ENCODE measurements at places on chromosomes 16 and 17. TPM values are rescaled to one million over a fixed set of nuclear protein-coding genes. Genes with fewer than 3 reads are reported as not detected.
A peak's percentile ranks its signal among the peaks of the same experiment; 100 is the strongest.

- peaks cover 28% of the 10 kb centered on the region for H3K36me3 ChIP-seq
- H3K4me3 ChIP-seq: no peak overlapping the region
- peak; percentile 84 for DNase-seq
- H3K27ac ChIP-seq: no peak overlapping the region
Observed at GRCh38 chr16:4506450-4506849, 30.3 kb downstream of the HMOX2 start.

DNA sequence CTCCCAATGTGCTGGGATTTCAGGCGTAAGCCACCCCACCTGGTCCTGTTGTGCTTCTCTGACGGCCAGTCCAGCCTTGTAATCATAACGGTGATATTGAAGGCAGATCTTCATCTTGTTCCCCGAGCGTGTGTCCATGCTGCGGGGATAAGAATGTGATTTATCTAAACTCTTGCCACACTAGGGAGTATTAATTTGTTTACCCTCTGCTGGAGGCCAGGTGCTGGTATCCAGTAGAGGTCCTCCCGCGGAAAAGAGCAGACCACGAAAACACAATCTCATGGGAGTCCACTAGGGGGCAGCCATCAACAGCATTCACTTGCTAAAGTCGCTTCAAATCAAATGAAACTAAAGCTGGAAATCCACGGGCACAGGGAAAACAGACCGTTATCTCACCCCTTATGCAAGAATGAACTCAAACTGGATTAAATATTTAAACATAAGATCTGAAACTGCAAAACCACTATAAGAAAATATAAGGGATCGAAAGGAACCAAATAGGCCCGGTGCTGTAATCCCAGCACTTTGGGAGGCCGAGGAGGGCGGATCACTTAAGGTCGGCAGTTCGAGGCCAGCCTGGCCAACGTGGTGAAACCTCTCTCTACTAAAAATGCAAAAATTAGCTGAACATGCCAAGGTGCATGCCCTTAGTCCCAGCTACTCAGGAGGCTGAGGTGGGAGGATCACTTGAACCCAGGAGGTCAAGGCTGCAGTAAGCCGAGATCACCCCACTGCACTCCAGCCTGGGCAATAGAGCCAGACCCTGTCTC, 22.3 kb upstream of the RBBP6 start:
- no peak overlapping the region for H3K27ac ChIP-seq
- DNase-seq: peak; percentile 90
- H3K27me3 ChIP-seq: no peaks in the 10 kb centered on the region
- H3K36me3 ChIP-seq: no peaks in the 10 kb centered on the region

The NOXO1 gene
- total RNA-seq: 1.2 TPM

DNA sequence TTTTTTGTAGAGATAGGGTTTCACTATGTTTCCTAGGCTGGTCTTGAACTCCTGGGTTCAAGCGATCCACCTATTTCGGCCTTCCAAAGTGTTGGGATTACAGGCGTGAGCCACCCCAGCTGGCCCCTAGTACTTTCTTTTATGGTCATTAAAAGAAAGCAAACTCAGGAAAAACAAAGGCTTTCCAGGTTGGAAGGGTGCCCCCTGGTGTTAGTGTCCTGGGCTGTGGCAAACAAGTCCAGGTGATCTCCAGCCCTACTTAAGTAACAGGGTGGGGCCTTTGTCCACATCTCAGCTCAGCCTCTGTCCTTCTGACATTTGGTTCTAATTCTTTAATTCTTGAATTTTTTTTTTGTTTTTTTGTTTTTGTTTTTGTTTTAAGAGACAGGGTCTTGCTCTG, 6.9 kb downstream of the IGFBP4 start:
- no peaks in the 10 kb centered on the region for H3K36me3 ChIP-seq
- H3K4me1 ChIP-seq: no peaks in the 10 kb centered on the region
- H3K27me3 ChIP-seq: no peaks in the 10 kb centered on the region
- no peak for DNase-seq

- peaks cover 44% of the 10 kb centered on the region for H3K36me3 ChIP-seq
- no peak overlapping the region for H3K4me3 ChIP-seq
- no peak for DNase-seq
- H3K27me3 ChIP-seq: no peaks in the 10 kb centered on the region
- H3K4me1 ChIP-seq: no peaks in the 10 kb centered on the region
Observed at GRCh38 chr17:41996855-41997164, 20.4 kb downstream of the DNAJC7 start.

The SEPTIN12 gene
- not detected for total RNA-seq

DNA sequence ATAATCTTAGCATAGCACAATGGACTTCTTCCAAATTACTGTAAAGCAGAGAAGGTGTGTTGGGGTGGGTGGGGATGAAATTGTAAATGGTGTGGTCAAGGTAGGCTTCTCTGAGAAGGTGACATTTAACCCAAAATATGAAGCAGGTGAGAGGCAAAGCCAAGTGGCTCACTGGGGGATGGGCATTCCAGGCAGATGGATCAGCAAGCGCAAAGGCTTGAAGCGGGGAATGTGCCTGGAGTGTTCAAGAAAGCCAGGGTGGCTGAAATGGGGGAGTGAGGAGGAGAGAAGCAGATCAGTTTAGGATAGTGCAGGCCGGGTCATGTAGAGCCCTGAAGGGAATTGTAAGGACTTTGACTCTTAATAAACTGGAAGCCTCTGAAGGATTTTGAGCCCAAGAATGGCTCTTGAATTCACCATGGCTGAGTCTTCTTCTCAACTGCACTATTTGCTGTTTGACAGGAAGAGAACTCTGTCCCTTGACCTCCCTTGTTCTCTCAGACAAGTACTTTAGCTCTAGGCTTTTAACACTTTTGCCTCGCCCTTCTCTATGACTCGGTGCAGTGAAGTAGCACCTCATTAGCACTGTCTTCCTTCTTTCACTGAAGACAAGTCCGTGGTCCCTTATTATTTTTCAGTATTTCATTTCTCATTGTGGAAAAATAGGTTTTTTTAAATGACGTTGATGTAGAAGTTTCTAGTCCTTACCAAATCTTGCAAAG, 14.7 kb downstream of the CACNG3 start:
- no peak for DNase-seq
- H3K4me1 ChIP-seq: peaks cover 15% of the 10 kb centered on the region
- H3K36me3 ChIP-seq: no peaks in the 10 kb centered on the region
- no peak overlapping the region for H3K27ac ChIP-seq

DNA sequence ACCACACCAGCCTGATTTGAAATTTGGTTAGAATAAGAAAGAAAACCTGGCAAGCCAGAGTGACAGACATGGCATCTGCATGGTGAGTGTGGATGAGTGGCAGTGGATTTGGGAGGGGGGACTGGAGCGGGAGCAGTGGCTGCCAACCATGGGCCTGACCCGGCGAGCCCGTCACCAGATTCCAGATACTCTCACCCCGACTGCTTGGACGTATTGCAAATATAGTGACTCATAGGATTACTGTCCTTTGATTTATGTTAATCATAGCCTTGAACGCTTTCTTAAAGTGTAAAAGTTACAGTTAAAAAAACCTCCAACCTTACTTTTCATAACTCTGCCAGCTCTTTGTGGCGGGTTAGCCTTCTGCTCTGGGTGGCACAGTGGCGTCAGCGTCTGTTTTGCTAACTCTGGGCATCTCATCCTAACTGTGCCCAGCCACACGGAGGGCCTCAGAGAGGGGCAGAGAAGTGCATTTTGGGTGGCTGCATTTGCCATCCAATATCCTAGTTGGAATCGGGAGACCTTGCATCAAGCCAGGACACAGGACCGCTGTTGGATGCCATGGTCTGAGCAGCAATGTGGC, 26.8 kb upstream of the FOXK2 start:
- no peaks in the 10 kb centered on the region for H3K27me3 ChIP-seq
- no peak overlapping the region for H3K27ac ChIP-seq
- no peaks in the 10 kb centered on the region for H3K4me1 ChIP-seq

The SULT1A3 gene
- total RNA-seq: 14.1 TPM

- H3K36me3 ChIP-seq: no peaks in the 10 kb centered on the region
- no peak overlapping the region for H3K27ac ChIP-seq
- H3K27me3 ChIP-seq: peaks cover 98% of the 10 kb centered on the region
Observed at GRCh38 chr17:36942631-36943125, 5.4 kb downstream of the LHX1 start.

DNA sequence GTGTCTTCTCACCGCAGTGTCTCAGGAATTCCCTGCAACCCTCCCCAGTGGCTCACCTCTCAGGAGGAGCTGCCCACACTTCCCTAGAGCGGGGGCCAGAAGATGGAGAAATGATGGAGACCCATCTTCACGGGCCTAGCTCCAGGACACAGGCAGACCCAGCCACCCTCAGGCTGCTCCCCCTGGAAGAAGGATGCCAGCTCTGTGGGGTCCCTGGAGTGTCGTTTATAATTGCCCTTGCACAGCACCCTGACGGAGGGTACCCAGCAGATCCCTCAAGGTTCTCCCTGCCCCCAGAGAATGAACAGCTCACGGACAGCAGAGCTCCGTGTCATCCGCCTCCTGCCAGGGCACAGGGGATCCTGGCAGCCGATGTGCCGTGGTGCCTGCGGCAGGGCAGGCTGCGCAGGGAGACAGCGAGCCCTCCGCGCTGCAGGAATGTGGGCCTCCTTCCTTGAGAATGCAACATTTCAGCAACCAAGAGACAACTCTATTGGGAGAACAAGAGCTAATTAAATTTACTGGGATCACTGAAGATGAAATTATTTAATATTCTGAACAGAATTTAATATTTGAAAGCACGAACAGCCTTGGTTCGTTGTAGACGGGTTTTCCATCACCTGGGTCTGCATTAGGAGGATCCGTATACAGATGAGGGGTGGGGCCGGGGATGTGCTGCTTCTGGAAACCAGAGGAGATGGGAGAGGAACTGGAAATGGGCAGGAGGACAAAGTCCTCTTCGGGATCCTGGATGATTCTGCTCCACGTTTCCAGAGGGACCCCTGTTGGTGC, 21.0 kb upstream of the RBFOX3 start:
- H3K4me3 ChIP-seq: no peak overlapping the region
- DNase-seq: no peak
- no peaks in the 10 kb centered on the region for H3K4me1 ChIP-seq

The WSCD1 gene
- total RNA-seq: 0.28 TPM

GRCh38 chr16:81601601-81602255, 157.1 kb downstream of the CMIP start:
- H3K4me3 ChIP-seq: no peak overlapping the region
- H3K27ac ChIP-seq: no peak overlapping the region
- no peaks in the 10 kb centered on the region for H3K27me3 ChIP-seq
- H3K36me3 ChIP-seq: no peaks in the 10 kb centered on the region

The RHBDL3 gene
- 0.80 TPM for total RNA-seq

The TSC2 gene
- 125 TPM for total RNA-seq

GRCh38 chr16:11233727-11234376, 22.2 kb downstream of the SOCS1 start:
- H3K27me3 ChIP-seq: no peaks in the 10 kb centered on the region
- H3K36me3 ChIP-seq: no peaks in the 10 kb centered on the region
- no peak for DNase-seq
- no peaks in the 10 kb centered on the region for H3K4me1 ChIP-seq

The KATNIP gene
- 23.9 TPM for total RNA-seq

DNA sequence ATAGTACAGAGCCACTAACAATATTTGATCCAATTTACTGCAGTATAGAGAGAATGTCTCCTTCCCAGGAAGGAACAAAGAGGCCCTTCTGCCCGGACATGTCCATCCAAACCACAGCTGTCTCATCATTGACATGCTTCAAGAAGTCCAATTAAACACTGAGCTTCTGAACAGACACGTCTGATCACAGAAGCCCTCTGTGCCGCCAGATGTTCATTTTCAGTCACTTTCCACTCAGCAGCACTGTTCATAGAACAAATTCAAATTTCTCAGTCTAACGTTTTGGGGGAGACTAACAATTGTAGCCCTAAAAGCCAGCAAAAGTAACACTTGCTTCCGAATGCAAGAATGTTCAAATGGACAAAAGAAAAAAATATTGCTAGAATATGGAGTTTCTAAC, 15.3 kb downstream of the ZC3H7A start:
- no peak overlapping the region for H3K4me3 ChIP-seq
- no peaks in the 10 kb centered on the region for H3K27me3 ChIP-seq
- H3K27ac ChIP-seq: peak overlapping the region; percentile 55
- DNase-seq: peak; percentile 62

DNA sequence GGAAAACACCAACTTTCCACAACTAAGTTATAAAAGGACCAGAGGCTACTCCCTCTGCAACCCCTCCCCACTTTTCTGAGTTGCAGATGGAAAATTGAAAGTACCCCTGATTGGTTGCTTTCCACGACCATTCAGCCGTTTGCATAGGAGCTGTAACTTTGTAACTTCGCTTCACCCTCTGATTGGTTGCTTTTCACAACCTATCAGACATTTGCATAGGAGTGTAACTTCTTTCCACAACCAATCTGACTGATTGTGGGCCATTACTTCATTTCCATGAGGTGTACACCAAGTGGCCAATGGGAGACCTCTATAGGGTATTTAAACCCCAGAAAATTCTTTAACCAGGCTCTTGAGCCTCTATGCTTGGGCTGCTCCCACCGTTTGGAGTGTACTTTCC, 644.1 kb downstream of the WWOX start:
- H3K36me3 ChIP-seq: no peaks in the 10 kb centered on the region
- no peaks in the 10 kb centered on the region for H3K4me1 ChIP-seq
- H3K27ac ChIP-seq: no peak overlapping the region
- no peak for DNase-seq

DNA sequence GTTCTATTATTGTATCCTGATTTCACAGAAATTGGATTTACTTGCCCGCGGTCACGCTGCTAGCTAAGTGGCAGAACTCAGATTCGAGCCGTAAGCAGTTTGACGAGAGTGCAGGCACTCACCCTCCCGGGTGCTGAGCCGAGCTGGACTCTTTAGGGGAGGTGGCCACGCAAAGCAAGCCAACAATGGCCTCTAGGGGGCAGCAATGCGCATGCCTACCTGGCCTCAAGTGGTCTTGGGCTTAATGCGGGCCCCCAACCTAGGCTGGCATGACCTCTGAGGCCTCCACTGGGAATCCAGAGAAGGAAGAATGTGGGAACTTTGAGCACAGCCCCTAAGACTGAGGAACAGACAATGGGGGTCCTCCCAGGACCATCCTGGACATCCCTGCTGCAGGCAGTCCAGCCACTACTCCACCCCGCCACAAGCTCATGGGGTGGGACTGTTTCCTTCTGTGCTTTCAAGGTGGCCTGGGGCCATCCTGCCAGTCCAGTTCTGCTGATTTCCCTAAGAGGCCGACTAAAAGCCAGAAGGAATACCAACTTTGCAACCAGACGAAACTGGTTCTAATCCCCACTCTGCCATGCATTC, 276.5 kb downstream of the XYLT1 start:
- no peaks in the 10 kb centered on the region for H3K4me1 ChIP-seq
- H3K36me3 ChIP-seq: no peaks in the 10 kb centered on the region
- no peak overlapping the region for H3K27ac ChIP-seq
- DNase-seq: peak; percentile 9
- H3K4me3 ChIP-seq: no peak overlapping the region

The ARL5C gene
- total RNA-seq: not detected

DNA sequence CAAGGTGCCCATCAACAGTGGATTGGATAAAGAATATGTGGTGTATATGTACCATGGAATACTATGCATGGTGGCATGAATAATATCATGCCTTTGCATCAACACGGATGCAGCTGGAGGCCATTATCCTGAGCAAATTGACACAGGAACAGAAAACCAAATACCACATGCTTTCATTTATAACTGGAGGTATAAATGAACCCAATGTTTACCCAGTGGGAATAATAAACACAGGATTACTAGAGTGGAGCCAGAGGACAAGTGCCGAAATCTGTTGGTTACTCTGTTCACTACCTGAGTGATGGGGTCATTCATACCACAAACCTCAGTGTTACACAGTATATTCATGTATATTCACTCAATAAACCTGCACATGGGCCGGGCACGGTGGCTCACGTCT, 125.2 kb downstream of the CDH11 start:
- no peak for DNase-seq
- H3K4me3 ChIP-seq: no peak overlapping the region
- H3K27me3 ChIP-seq: no peaks in the 10 kb centered on the region

The RCVRN gene
- not detected for total RNA-seq

Measured in A673 (cell line).